ENCODE measurements at places on chromosomes 12 and 14. TPM values are rescaled to one million over a fixed set of nuclear protein-coding genes. Genes with fewer than 3 reads are reported as not detected.

Gene SRRM4
- polyA plus RNA-seq = not detected

Gene TGFB3
- polyA plus RNA-seq = 7.8 TPM

Gene CD27
- polyA plus RNA-seq = 0.60 TPM

Gene MBD6
- polyA plus RNA-seq = 17.1 TPM

Gene CISTR
- not detected for polyA plus RNA-seq

Gene TESPA1
- 3.0 TPM for polyA plus RNA-seq

Gene GSC
- 0.07 TPM for polyA plus RNA-seq

Gene OTX2
- polyA plus RNA-seq = not detected

Gene SSPN
- 6.6 TPM for polyA plus RNA-seq

Gene UBE2N
- polyA plus RNA-seq = 79.3 TPM

Gene CLEC1B
- not detected for polyA plus RNA-seq

Gene KLHL33
- 0.23 TPM for polyA plus RNA-seq

Gene B4GALNT1
- not detected for polyA plus RNA-seq

Gene ZBTB42
- 5.5 TPM for polyA plus RNA-seq

Gene PTPRO
- 1.2 TPM for polyA plus RNA-seq

Gene OR4N2
- polyA plus RNA-seq = not detected

Gene GYS2
- polyA plus RNA-seq = not detected

Gene GMFB
- 24.6 TPM for polyA plus RNA-seq

Gene KCNK10
- 0.60 TPM for polyA plus RNA-seq

Gene A2ML1
- polyA plus RNA-seq = 0.60 TPM

Gene GALNT6
- 7.2 TPM for polyA plus RNA-seq

Gene NTF3
- polyA plus RNA-seq = not detected

Gene HOXC12
- polyA plus RNA-seq = not detected

Gene MSI1
- polyA plus RNA-seq = 0.60 TPM
